ENCODE measurements at places on chromosomes 2 and 18.

- no peak for DNase-seq
Observed at GRCh38 chr2:165009466-165009865, 54.1 kb upstream of the SLC38A11 start.

GRCh38 chr18:24426398-24427294 is at the start of gene IMPACT:
TSS of gene IMPACT (plus strand) at chr18:24426670. CDS start at chr18:24426757, 87 bp downstream.
- DNase-seq = peak; percentile 80

DNA sequence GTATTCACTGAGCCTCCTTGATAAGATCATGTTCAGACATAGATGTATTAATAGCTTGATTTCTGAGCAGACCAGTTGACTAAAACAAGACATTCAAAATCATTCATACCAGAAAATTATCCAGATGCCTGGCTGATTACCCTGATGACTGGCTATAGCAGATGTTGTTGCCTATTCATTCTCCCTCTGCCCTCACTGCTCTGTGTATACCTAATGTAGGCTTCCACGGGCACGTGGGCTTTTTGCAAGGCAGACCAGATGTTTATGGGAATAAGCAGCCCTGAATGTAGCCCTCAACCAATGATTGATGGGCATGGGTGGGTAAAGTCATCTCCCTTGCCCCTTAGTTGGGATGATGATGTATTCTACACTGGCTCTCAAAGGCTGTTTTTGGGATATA is 289.1 kb downstream of the MBD2 start:
- no peak for DNase-seq

GRCh38 chr18:3129053-3129864 is 90.5 kb downstream of the MYOM1 start:
- DNase-seq = peak; percentile 83

- no peak for DNase-seq
Observed at GRCh38 chr18:76429262-76430126, 65.5 kb downstream of the ZNF516 start.

DNA sequence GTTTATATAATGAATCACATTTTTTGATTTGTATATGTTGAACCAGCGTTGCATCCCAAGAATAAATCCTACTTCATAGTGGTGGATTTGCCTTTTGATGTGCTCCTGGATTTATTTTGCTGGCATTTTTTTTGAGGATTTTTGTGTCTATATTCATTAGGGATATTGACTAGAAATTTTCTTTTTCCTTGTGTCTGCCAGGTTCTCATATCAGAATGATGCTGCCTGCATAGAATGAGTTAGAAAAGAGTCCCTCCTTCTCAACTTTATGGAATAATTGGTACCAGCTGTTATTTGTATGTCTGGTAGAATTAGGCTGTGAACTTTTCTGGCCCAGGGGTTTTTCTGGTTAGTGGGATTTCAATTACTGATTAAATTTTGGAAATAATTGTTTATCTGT is 457.4 kb upstream of the DSEL start:
- DNase-seq = no peak

DNA sequence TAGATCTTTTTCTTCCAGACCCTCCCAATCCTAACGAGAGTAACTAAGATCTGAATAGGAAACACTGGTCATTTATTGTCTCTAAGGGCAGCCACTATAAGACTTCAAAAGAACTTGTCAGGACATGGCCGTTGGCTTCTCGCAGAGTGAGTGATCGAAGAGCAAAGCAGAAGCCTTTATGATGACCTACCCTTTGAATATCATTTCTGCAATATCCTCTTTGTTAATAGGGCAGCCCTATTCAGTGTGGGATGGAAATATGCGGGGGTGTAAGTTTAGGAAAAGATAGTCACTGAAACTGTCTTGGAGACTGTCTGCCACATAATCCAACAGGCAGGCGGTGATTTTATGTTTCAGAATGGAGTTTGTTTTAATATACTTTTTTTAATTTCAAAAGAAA is 70.9 kb downstream of the FBXO36 start:
- no peak for DNase-seq

DNA sequence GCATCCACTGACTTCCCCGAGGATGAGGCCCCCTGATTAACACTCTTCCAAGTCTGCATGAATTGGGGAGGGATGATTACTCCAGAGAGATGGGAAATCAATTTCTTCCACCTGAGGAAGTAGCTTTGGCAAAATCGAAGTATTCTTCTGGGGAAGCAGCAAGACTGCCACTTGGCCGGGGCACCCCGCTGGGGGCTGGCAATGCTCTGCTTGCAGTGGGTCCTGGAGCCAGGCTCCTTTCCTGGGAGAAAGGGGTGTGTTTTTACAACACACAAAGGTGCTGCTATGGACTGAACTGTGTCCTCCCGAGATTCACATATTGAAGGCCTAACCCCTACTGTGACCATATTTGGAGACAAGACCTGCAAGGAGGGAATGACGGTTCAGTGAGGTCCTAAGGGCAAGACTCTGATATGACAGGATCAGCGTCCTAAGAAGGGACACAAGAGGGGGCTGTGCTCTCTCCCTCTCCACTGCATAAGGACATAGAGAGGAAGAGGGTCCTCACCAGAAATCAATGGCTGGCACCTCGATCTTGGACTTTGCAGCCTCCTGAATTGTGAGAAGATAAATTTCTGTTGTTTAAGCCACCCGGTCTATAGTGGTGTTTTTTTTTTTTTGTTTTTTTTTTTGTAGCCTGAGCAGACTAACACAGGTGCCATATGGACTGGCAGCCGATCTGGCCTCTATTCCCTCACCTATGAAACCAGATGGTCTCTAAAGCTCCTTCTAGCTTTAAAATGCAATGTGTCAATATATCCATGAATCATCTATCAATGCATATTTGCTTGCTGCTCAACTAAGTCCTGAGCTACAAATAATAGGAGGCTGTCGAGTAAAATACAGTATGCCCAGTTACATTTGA is 3.6 kb upstream of the SMARCAL1 start:
- DNase-seq = no peak

- DNase-seq = no peak
Observed at GRCh38 chr2:213161759-213162515, 10.5 kb upstream of the IKZF2 start.

DNA sequence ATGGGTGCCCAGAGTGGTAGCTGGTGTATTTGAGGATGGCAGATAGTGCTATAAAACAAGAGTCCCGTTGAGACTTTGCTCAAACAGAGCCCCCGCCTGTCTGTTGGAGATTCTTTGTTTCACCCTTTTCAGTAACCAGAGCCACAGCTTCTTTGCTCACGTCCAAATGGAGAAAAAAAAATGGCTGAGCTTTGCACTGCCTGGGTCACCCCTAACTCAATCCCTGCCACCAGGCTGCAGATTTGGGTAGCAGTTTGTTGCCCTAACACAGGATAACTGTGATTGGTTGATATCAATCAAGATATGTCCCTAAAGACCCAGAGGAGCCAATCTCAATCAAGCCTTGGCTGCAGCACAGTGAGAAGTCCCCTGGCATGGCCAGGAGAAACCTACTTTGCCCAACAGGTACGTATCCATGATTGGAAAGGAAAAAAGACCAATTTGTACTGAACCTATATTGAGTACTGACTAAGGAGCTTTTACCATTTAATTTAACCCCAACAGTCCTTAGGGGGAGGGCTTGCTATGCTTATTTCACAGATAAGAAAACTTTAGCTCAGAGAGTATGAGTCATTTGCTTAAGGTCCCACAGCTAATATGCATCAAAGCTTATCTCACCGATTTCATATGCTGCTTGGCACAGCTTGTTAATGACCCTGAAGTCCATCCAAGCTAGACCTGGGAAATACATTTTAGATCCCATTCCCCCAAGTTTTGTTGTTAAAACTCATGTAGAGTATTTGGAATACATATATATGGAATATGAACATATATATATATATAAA is 72.0 kb upstream of the SH3BP4 start:
- no peak for DNase-seq
